Thyroid gland (tissue), 4 donors: ENCODE measurements at places on chromosomes 4 and X. TPM values are rescaled to one million over a fixed set of nuclear protein-coding genes. Genes with fewer than 3 reads are reported as not detected.

- peaks cover 4% of the 10 kb centered on the region for H3K4me1 ChIP-seq
- no peaks in the 10 kb centered on the region for H3K27me3 ChIP-seq
- peak; percentile 3 for DNase-seq
- H3K36me3 ChIP-seq = no peaks in the 10 kb centered on the region
- H3K4me3 ChIP-seq = no peak overlapping the region
- H3K27ac ChIP-seq = no peak overlapping the region
Measured at GRCh38 chr4:123744664-123745290, 348.2 kb downstream of the SPRY1 start.

DNA sequence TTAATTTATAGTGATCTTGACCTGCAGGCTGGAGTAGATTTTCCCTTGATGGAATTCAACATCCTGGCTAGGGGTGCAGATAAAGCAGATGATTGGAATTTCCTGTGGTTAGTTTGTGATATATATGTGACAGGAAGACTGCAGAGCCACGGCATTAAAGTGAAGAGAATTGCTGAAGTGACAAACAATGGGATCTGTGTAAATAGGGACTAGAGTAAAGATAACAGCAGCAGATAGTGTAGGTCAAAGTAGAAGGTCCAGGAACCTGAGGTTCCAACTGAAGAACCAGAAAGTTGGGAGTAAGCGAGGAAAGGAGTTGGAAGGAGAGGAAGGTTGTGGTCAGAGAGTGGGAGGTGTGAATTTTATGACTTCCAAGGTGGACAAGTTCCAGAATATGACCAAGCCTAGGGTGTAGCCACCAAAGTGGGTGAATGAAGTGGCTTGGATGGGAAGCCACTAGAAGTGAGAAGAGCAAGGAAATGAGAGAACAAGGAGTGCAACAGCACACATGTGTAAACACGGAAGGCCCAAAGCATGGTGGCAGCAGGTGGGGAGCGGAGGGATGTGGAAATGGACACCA is 325.0 kb downstream of the RAB28 start:
- no peaks in the 10 kb centered on the region for H3K36me3 ChIP-seq
- no peak overlapping the region for H3K27ac ChIP-seq
- no peak overlapping the region for H3K4me3 ChIP-seq

DNA sequence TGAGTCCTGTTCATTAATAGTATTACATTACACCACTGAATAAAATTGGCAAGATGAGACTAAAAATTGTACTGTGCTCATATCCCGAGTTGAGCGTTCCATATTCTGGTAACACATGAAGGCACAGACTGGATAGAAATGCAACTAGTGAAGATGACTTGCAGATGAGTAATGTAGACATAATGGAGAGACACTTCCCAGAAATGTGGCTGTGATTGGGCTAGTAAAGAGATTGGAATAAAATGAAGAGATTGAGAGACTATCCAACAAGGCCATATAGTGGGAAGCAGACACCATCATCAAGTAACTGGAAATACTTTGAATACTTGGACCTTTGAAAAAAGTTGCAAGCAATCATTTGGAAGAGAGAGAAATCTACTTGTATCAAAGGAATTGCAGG is 77.3 kb downstream of the DCAF8L1 start:
- H3K27me3 ChIP-seq = no peaks in the 10 kb centered on the region
- H3K27ac ChIP-seq = no peak overlapping the region
- no peak for DNase-seq
- H3K36me3 ChIP-seq = no peaks in the 10 kb centered on the region
- no peak overlapping the region for H3K4me3 ChIP-seq
- H3K4me1 ChIP-seq = no peaks in the 10 kb centered on the region

The SYP gene
- 4.8 TPM for total RNA-seq

DNA sequence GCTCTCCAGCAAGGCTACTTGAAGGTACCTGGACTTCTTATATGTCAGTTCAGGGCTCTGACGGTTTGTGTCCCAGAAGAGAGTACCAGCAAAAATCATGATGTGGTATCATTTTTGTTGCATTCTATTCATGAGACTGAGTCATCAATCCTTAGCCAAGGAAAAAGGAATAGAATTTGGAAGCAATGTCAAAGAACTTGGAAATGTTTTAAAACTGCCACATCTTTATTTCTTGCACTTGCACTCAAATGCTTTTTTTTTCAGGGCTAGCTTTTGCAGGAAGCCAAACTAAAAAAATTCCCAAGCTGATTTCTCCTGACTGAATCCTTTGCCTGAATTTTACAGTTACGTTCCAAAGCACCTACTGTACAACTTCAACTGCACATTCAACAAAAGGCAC is 112.4 kb downstream of the NPFFR2 start:
- H3K4me1 ChIP-seq = no peaks in the 10 kb centered on the region
- H3K27me3 ChIP-seq = no peaks in the 10 kb centered on the region
- DNase-seq = no peak
- H3K27ac ChIP-seq = no peak overlapping the region
- no peak overlapping the region for H3K4me3 ChIP-seq

DNA sequence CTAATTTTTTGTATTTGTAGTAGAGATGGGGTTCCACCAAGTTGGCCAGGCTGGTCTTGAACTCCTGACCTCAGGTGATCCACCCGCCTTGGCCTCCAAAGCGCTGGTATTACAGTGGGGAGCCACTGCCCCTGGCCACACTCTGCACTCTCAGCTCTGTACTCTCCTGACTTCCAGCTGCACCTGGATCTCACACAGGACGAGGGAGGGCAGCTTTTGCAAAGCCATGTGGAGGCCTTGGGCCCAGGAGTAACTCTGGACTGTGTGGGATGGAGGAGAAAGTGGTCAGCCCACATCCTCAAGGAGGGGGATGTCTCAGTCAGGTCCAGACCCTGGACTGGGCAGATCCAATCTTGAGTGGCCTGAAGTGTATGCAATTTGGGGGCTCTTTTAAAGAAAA is 23.0 kb downstream of the NAT8L start:
- no peaks in the 10 kb centered on the region for H3K27me3 ChIP-seq
- no peaks in the 10 kb centered on the region for H3K4me1 ChIP-seq
- no peak for DNase-seq
- no peak overlapping the region for H3K4me3 ChIP-seq

The GSX2 gene
- not detected for total RNA-seq

The GLRB gene
- 0.54 TPM for total RNA-seq

The MSX1 gene
- total RNA-seq = 5.0 TPM

DNA sequence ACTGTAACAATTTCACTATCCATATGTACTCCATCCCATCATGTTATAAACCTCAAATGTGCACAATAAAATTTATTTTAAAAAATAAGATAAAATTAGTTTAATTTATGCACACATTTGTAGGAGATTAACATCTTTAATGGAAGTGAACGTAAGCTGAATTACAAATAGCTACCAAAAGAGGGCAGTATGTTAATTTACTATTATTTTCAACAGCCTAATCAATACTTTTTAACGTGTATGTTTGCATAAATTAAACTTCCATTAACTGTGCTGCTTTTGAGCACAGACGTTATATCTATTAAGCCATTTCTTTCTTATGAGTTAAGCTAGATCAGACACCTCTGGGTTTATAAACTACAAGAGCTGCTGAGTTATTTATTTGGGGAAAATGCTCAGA is 56.5 kb upstream of the PHKA2 start:
- H3K4me3 ChIP-seq = no peak overlapping the region
- no peaks in the 10 kb centered on the region for H3K27me3 ChIP-seq
- H3K36me3 ChIP-seq = no peaks in the 10 kb centered on the region
- DNase-seq = no peak
- H3K27ac ChIP-seq = no peak overlapping the region

- no peak overlapping the region for H3K27ac ChIP-seq
- no peaks in the 10 kb centered on the region for H3K4me1 ChIP-seq
- H3K27me3 ChIP-seq = no peaks in the 10 kb centered on the region
- H3K4me3 ChIP-seq = no peak overlapping the region
- no peaks in the 10 kb centered on the region for H3K36me3 ChIP-seq
Measured at GRCh38 chr4:36824682-36825081, 419.9 kb upstream of the NWD2 start.

DNA sequence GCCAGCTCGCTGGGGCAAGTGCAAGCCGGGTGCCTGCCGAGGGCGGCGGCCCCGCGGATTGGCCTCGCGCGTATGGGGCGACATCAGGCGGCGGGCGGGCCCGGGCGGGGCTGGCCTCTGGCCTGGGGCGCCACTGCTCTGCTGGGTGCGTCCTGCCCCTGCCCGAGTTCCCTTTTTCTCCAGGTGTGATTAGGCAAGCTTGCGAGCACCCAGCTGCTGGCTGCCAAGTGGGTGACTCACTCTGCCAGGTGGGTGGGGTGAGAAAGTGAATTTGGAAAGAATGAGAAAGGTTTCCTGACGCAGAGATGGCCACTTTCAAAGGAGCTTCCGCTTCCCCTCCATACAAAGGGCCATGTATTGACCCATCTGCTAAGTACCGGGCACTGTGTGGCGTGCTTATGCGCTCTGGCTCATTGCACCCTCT is 32.5 kb downstream of the FGFBP1 start:
- H3K36me3 ChIP-seq = no peaks in the 10 kb centered on the region
- H3K27ac ChIP-seq = peak overlapping the region; percentile 24
- peak; percentile 32 for DNase-seq
- no peaks in the 10 kb centered on the region for H3K27me3 ChIP-seq
- no peaks in the 10 kb centered on the region for H3K4me1 ChIP-seq

The ATP1B4 gene
- not detected for total RNA-seq

The STARD8 gene
- 35.6 TPM for total RNA-seq

The ATP5ME gene
- total RNA-seq = 82.2 TPM

DNA sequence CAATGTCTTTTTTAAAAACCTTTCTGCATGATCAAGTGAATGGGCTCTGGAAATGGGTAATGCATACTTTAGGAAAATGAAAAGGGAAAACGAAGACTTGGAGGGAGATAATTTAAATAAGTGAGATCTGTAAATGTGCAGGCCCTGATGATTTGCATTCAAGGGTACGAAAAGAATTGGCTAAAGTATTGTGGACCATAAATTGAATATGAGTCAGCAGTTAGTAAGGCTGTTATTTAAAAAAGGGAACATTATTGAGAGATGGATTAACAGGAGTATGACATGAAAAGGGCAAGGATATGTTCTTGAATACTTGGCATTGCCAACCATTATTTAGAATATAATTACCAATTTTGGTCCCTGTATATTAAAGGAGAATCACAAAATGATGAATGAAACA is 125.5 kb downstream of the GPAT3 start:
- DNase-seq = no peak
- H3K27ac ChIP-seq = no peak overlapping the region
- H3K36me3 ChIP-seq = no peaks in the 10 kb centered on the region

DNA sequence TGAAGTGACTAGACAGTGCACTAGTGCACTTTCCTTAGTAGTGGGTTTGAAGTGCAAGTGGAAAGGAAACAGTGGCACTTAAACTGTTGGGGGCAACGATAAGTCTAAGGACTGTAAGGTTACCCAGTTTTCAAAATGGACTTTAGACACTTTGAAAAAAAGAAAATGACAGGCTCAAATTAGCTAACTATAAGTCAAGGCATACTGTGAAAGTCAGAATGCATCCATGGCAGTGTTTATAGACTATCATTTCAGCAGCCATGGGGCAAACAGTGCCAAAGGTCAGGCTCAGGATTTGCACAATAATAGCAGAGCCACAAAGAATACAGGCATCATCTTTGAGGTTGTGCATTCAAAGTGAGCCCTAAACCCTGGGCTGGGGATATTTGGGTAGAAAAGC is 104.4 kb downstream of the CXCL13 start:
- H3K36me3 ChIP-seq = no peaks in the 10 kb centered on the region
- DNase-seq = no peak
- no peak overlapping the region for H3K4me3 ChIP-seq

GRCh38 chr4:109083911-109084310 is 218.5 kb downstream of the COL25A1 start:
- DNase-seq = no peak
- H3K36me3 ChIP-seq = no peaks in the 10 kb centered on the region
- no peak overlapping the region for H3K27ac ChIP-seq
- no peak overlapping the region for H3K4me3 ChIP-seq

GRCh38 chr4:179880756-179881155 is 2362.4 kb upstream of the TENM3 start:
- no peaks in the 10 kb centered on the region for H3K36me3 ChIP-seq
- H3K4me3 ChIP-seq = no peak overlapping the region
- H3K27ac ChIP-seq = no peak overlapping the region
- H3K27me3 ChIP-seq = no peaks in the 10 kb centered on the region
